Stimulated activated CD8-positive, alpha-beta memory T cell treated with anti-CD3 and anti-CD28 coated beads, Interleukin-2, amount 100 ng/mL, for 48 hours (primary cell): ENCODE measurements at places on chromosomes 7 and 10.

GRCh38 chr10:85284778-85285770 lies 956.7 kb downstream of the CCSER2 start:
- DNase-seq = no peak

- DNase-seq = no peak
These were observed 168.8 kb upstream of the POT1 start for GRCh38 chr7:125098377-125098970.

GRCh38 chr7:73746378-73746777 lies 7.8 kb upstream of the ABHD11 start:
- DNase-seq = no peak

DNA sequence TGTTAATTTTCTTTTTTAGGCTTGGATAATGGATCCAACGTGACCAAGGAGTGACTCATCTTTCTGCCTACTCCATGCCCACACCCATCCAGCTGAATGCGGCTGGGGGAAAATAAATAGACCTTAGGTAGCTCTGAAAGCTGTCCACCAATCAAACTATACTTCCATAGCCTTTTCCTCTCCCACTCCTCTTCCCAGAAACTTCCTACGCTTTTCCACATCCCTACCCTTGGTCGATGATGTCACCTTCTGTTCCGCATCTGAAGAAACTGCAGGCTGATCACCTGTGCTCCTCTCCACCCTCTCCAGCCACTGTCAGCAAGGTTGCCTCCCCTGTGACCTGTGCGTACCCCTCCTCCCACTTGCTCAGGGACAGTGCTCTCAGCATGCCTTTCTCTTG lies 359.8 kb upstream of the KLF6 start:
- DNase-seq = no peak

GRCh38 chr10:34880817-34881216 lies 65.7 kb upstream of the PARD3 start:
- DNase-seq = no peak

- DNase-seq = no peak
These were observed 46.4 kb upstream of the PARD3 start for GRCh38 chr10:34861293-34862021.

- no peak for DNase-seq
These were observed 51.2 kb downstream of the NPTX2 start for GRCh38 chr7:98668255-98668654.

GRCh38 chr7:120412139-120413050 lies 139.4 kb downstream of the KCND2 start:
- DNase-seq = no peak

GRCh38 chr10:127069436-127069835 lies 127.0 kb downstream of the INSYN2A start:
- DNase-seq = no peak

DNA sequence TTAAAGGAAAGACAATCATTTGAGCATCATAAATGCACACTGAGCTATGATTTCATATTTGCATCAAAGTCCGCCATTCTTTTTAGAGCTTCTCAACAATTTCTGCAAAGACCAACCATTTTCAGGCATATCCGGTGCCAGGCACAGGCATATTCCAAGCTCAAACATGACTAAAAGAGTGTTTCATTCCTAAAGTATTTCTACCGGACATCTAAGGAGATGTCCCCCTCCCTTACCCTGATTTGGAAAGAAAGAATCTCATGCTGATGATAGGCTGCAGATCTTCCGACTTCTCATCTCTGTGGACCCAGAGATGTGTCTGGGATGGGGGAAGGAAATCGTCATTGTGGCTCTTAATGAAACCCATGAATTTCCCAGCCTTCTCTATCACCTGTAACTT lies 600.5 kb upstream of the MGMT start:
- DNase-seq = no peak

DNA sequence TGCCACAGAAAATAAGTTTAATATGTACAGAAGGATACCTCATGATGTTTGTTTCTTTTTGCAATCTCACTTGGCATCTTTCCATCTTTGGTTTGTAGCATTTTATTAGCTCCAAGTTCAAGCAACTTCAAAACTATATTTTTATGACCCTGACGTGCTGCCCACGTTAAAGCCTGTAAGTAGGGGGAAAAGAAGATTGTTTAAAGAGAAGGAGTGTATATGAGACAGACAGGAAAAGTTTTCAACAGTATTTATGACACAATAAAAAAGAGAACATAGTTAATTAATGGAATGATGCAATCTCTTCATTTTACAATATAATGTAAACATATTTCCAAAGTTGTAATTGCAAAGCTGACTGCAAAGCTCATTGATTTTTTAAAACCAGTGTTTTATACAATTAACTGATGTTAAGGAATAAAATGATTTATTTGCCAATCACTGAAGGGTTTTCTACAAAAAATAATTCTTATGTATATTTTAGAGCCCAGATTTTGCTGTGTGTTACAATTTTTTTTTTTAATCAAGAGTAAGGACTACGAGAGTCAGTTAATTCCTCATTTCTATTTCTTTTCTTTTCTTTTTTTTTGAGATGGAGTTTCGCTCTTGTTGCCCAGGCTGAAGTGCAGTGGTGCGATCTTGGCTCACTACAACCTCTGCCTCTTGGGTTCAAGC lies 42.5 kb downstream of the ASZ1 start:
- no peak for DNase-seq

DNA sequence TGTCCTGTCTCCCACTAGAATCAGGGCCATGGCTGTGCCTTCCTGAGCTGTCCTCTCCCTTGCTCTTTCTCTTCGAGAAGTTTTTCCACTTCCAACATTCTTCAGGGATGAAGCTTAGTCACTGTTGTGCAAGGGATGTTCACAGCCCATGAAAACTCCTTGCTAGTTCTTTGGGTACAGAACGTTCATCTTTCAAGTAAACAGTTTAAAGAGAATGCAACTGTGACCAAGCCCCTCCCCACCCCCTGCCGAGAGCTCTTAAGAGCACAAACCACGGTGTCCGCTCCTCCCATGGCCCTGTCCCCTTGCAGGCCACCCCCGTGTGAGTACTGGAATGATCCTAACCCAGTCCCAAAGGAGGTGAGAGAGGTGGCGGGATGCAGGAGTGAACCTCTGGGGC lies 161.1 kb upstream of the RHEB start:
- no peak for DNase-seq

- DNase-seq = no peak
These were observed 56.3 kb downstream of the PDZD8 start for GRCh38 chr10:117318909-117319308.

DNA sequence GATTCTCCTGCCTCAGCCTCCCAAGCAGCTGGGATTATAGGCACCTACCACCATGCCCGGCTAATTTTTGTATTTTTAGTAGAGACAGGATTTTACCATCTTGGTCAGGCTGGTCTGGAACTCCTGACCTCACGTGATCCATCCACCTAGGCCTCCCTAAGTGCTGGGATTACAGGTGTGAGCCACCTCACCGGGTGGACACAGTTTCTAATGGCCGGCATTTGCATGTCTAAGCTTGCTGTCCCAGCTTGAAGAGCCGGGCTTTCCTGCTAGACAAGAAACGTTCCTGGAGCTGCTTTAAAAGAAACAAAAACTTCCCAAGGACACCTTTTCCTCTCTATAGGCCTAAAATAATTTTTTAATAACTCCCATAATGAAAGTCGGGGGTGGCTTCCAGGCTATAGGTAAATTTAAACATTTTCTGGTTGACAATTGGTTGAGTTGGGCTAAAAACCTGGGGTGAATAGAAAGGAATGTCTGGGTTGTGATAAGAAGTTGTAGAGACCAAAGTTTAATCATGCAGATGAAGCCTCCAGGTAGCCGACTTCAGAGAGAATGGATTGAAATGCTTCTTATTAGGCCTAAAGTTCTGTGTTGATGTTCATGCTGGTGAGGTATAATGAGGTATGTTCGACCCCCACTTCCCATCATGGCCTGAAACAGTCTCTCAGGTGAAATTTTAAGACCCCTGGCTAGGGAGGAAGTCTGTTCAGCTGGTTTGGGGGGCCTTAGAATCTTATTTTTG lies 8.8 kb downstream of the ACADSB start:
- DNase-seq = no peak

GRCh38 chr7:2566890-2567678 lies 8.3 kb downstream of the IQCE start:
- DNase-seq = no peak

GRCh38 chr7:115689941-115690340 lies 340.6 kb downstream of the TFEC start:
- DNase-seq = no peak

DNA sequence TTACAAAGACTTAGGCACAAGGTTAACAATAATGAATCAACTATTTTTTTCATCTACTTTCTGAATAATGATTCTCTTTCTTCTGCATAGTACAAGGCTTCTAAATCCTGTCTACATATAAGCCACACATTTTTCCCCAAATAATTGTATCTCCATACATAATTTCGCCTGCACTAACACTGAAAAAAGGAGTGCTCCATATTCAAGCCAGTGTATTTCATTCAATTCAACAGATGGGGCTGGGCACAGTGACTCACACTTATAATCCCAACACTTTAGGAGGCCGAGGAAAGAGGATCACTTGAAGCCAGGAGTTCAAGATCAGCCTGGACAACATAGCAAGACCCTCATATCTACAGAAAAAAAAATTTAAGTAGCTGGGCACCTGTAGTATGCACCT lies 86.0 kb upstream of the ZNF800 start:
- DNase-seq = no peak

DNA sequence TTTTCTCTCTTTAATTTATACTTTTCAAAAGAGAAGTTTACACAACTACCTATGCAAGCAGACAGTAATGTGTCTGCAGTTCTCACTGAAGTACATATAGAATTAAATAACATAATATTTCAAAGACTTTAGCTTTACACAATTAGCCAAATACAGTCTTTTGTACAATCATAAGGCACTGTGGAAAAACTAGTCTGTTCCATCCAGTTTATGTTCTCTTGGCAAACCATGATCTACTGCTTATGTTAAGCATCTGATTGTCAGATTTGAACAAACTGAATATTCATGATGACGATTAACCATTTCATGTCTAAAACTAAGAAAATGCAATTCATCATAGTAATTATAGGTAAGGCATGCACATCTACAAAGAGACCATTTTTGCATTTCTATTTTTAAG lies 842 bp downstream of the SEMA3A start:
- no peak for DNase-seq

DNA sequence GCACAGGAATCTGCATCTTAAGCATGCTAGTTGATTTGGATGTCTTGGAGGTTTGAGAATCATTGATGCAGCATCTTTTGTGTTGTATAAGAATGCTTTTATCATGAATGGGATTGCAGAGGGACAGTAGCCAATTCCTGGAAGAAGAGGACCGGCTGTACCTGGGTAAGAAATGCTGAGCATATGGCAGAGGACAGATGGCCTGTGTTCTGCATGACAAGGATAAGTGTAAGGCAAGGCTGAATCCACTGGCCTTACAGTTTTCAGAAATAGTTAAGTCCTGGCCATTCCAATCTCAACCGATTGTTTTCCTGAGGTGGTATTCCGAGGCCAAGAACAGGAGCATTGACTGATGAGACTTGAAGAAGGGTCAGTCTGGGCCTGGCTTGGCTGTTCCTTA lies 24.4 kb upstream of the KBTBD2 start:
- DNase-seq = no peak

GRCh38 chr10:68086910-68087684 lies 12.0 kb upstream of the HERC4 start:
- DNase-seq = no peak

- no peak for DNase-seq
These were observed 137.3 kb upstream of the AGR3 start for GRCh38 chr7:17019106-17019505.

DNA sequence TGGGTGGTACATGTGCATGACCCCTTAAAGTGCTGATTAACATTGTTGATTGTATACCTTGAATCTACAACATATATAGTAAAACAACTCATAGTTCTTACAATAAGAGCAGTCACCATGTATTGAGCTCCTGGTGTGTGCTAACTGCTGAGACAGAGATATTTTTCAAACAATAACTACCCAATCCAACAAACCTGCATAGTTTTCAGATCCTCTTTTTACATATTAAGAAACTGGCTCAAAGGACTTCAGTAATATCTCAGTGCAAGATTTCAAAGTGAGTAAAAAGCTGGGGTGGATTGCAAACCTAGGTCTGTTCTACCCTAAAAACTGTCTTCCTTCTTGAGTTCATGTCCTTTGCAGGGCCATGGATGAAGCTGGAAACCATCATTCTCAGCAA lies 272.2 kb downstream of the SNX13 start:
- no peak for DNase-seq

GRCh38 chr10:27312854-27313253 lies 72.3 kb upstream of the ACBD5 start:
- no peak for DNase-seq
